ENCODE measurements at places on chromosomes 5 and 9.

DNA sequence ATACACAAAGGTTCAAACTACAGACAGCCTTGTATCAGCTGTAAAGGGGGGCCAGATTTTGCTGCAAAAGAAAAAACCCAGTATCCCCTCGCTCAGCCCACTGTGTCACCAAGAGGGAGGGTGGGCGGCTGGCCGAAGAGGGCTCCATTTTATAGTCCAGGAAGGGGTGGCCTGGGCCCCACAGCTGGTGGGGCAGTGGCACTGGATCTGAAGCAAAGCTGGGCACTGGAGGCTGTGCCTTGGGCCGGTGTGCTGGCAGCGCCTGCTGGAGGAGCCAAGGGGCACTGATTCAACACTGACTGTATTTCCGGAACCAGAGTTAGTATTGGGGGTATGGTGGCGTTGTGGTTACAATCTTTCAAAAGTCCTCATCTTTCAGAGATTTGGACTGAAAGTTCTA, 9.1 kb downstream of the BRD3 start:
- no peak for DNase-seq

DNA sequence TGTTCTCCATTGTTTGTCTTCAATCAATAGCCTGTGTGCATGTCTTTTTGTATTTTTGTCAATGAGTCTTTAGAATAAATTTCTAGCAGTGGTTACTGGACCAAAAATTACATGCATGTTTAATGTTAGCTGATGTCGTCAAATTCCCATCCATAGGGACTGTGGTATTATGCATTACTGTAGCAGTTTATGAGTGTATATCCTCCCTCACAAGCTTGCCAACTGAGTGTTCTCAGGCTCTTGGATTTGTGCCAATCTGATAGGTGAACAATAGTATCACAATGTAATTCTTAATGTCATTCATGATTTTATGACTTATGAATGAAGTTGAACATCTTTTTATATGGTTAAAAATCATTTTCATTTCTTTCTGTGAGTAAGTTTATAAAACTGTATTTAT, 13.0 kb downstream of the SNX24 start:
- peak; percentile 45 for DNase-seq

DNA sequence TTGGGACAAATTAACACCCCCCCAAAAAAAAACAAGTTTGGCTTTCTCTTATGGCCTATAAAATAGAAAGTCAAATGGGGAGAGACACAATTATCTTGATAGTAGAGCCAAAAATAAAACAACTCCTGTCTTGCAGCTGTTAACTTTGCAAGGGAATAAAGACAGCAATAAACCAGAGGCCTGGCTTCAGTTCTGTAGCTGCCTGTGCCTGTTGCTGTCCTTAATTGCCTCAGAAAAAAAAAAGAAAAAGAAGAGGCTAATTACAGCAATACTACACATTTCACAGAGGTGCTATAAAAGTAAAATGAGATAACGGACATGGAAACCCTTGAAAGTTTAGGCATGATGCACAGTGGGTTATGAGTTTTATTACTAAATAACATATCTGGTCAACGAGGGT, 170.7 kb upstream of the IRX1 start:
- no peak for DNase-seq

DNA sequence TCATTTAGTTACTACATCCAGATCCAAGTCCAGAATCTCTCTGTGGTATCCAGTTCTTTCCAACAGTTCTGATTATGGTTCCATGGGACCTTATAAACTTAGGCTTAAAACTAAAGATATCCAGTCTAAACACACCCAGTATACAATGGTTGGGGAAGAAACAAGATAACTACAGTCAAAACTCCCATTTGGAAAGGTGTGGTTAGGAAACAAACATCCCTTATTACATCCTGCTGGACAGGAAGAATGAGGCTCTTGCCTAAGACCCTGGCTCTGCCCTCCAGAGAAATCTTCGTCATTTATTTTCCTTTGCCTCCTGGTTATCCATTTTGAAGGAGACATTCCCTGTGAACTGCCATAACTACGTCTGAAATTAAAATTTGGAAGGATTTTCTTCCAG, 64.6 kb upstream of the EPB41L4A start:
- no peak for DNase-seq

- no peak for DNase-seq
Observed at GRCh38 chr5:61731267-61731945, 399.3 kb downstream of the ZSWIM6 start.

DNA sequence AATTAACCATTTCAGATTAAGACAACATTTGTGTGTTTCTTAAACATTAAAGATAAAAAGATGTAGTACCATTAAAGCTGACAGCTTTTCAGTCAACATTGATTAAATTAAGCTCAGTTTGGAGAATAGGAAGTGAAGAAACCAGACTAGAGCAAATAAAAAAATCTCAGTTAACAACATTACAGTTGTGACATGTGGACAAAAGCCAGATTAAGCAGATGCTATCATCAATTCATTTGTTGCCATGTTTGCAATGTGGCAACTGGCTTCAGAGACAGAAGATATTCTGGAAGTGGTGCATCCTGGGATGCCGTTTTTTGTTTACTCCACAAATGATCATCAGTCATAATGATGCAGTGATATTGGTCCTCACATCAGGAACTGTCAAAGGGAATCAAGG, 70.3 kb upstream of the CNTLN start:
- DNase-seq: peak; percentile 28

DNA sequence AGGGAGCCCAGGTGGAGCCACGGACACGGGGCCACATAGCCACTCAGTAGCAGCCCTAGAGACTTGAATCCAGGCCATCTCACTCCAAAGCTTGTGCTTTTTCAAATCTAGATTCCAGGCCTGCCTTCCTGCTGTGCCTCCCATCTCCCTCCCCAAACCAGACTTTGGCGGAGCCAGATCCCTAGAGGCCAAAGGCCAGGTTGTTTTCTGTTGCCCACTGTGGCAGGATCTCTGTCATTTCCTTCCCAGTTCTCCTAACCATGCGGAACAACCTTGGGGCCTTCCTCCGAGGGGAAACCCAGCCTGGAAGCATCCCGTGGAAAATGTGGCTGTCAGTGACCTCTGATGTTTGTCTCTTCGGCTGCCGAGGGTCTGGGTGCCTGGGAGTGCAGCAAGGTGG, 16.4 kb upstream of the RPS14 start:
- DNase-seq: no peak

- DNase-seq: no peak
Observed at GRCh38 chr9:94160594-94161501, 76.6 kb downstream of the PTPDC1 start.

GRCh38 chr5:54518818-54519508, 1.4 kb downstream of the SNX18 start:
- DNase-seq: no peak

GRCh38 chr9:96383165-96383942, at the start of gene SLC35D2:
Gene SLC35D2, minus strand, starts transcription at chr9:96383711. Its CDS starts 77 bp downstream, at chr9:96383634.
- DNase-seq: no peak

DNA sequence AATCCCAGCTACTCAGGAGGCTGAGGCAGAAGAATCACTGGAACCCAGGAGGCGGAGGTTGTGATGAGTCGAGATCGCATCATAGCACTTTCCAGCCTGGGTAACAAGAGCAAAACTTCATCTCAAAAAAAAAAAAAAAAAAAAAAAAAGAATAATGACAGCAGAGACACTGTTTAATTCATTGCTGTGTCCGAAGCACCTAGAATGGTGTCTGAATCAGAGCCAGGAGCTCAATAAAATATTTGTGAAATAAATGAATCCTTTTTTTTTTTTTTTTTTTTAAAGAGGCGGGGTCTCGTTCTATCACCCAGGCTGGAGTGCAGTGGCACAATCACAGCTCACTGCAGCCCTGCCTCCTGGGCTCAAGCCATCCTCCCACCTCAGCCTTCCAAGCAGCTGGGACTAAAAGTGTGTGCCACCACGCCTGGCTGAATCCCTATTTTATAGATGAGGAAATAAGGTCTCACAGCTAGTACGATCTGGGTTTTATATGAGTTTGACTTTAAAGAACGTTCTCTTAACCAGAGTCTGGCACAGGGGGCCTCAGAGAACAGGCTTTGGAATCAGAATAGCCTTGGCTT, 47.8 kb downstream of the THOC3 start:
- DNase-seq: no peak

DNA sequence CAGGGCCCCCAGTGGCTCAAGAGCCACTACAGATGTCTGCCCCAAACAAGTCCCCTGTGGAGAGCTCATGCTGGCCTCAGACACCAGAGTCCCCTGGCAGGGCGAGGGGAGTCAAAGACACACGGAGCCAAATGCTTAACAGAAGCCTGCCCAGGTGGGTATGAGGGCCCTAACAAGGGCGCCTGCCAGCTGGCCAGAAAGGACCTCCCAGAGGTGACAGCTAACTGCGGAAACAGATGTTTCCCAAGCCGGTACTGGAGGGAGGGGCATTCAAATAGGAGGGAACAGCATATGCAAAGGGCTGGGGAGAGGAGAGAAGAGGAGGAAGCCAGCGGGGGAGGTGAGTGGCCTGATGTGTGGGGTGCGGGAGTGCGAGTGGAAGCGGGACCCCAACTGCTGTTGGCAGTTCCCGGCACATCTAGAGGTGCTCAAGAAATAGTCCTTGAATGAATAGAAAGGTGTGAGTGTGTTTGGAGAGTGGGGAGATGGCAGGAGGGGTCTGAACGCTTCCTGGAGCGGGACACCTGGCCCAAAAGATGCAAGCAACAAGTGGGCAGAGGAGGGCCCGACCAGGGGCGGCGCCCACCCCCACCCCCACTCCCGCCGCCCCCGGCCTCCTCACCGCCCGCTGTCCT, 824 bp downstream of the MXD3 start:
- DNase-seq: peak; percentile 75

DNA sequence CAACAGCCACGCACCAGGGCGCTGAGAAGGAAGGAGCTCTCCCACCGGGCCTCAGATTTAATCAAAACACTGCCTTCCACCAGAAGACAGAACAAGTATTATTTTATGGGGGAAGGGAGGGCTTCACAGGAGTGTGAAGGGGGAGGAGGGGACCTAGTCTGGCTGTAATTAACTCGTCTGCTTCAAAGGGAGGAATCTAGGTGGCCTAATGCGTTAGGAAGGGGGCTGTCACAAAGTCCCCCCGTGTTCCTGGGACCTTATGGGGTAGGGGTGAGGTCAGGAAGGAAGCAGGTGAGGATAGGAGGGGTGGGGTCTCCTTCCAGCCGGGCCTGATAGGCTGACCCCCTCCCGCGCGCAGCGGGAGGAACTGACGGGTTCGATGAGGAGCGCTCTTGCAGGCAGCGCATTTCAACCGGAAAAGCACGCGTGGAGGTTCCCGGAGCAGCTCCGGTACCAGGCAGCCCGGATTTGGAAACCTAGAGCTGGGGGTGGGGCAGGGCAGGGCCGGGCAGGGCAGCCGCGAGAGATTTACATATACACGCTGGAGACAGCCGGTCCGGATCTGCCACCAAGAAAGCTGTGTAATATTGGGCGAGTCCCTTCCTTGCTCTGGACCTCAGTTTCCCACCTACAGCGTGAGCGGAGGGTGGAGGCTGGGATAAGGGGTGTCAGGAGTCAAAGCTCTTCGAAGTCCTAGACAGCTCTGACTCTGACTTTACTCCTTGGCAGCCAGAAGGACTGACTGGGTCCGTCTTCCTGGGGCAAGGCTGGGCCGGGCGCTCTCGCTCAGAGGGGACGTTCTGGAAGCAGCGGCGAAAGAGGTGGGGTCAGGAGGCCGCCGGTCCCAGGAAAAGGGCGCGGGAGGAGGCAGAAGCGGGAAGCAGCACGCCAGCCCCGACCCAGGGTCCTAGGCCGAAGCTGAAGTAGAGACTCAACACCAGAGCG, 1.8 kb downstream of the SHB start:
- no peak for DNase-seq

DNA sequence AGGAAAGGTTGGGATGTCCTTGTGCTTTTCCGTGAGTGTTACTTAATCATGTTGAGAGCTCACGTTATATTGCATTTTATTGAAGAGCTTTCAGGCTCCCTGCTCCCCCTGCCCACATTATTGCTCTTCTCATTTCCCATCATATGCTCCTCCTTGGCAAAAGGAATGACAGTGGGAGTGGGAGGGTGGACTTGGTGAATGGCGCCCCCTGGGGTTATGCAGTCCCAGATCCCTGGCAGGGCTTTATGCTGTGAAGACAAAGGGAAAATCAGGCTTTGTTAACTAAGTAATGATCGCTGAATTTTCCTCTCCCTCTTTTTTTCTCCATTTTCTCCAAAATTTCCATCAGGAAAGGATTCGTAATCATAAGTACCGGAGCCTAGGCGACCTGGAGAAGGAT, 166.6 kb downstream of the SMARCA2 start:
- DNase-seq: no peak

GRCh38 chr5:168316139-168316578, 24.7 kb downstream of the WWC1 start:
- peak; percentile 97 for DNase-seq

DNA sequence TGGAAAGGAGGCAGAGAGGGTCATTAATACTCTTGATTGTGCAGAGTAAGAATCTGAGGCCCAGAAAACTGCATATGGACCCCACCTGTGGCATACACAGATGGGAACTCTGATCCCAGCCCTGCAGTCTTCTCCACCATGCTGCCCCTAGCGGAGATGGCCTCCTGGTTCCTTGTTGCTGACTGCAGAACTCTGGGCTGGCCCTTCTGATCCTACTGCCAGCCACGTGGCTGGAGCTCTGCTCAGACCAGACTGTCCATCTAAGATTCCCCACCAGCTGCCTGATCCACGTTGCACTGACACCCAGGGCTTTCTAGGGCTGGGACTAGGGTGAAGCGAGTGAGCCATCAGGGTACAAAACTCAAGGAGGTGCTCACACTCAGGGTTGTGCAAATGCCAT, 245.7 kb upstream of the NR4A3 start:
- no peak for DNase-seq

- no peak for DNase-seq
Observed at GRCh38 chr5:141439411-141440141, 9.3 kb downstream of the PCDHGA12 start.

GRCh38 chr9:34701023-34701768, 8.7 kb downstream of the CCL21 start:
- DNase-seq: peak; percentile 72

DNA sequence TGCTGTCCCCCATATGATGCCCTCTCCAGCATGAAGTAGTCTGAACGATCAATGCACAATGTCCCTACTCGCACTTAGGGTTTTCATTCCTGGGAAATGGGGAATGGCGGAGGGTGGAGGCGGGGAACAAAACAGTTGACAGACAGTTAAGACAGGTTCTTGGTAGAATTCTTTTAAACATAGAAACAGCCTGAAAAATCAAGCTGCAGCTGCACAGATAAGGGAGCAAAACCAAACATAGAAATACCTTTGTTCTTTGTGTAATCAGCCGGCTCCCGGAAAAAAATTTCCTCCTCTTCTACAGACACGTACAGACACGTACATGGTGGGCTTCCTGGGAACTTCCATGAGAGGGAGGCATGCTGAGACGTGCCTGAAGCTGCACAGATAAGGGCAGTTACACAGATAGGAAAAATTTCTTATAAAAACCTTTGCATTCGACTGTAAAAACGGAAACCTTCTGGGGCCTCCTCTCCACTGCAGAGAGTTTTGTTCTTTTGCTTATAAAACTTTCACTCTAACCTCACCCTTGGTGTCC, 662.4 kb upstream of the PTPRD start:
- DNase-seq: no peak

DNA sequence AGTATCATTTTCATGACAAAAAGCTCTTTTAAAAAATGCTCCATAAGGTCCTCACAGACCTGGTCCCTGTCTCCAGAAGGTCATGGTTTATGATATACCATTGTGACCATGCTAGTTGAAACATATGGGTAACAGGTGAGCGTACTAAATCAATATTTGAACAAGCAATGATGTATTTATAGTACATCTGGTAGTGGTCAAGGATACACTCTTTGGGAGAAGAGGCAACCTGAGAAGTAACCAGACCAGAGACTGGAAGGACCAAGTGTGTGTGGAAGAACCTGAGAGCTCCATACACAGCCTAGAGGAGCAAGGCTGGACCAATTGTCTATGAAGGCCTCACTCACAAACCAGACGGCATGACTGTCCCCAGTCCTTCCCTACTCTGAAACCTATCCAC, 55.1 kb downstream of the LHFPL2 start:
- DNase-seq: peak; percentile 42

- DNase-seq: no peak
Observed at GRCh38 chr5:160477266-160477970, 55.8 kb downstream of the PTTG1 start.
